ENCODE measurements at places on chromosomes 11 and 22.

- no peak for DNase-seq
Observed at GRCh38 chr11:131644204-131644795, 273.9 kb downstream of the NTM start.

DNA sequence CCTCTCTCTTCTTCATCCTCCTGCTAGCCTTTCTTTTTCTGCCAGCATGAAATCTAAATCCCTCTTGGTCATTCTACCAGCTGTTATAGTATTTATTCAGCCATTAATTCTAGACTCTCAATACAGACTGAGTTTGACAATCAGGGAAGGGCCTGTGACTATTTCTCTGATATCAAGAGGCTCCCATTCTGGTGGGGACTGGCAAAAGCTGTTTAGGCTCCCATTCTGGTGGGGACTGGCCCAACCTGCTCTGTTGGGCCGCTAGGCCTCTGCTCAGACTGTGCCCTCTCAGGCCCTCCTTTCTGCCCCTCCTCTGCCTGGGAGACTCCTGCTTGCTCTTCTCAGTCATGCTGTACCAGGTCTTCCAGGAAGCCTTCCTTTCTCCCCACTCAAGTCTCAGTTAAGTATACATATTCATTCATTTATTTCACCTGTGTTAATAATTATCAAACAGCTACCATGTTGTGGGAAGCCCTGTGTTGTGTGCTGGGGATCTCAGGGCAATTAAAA is 323.7 kb upstream of the NARS2 start:
- no peak for DNase-seq

DNA sequence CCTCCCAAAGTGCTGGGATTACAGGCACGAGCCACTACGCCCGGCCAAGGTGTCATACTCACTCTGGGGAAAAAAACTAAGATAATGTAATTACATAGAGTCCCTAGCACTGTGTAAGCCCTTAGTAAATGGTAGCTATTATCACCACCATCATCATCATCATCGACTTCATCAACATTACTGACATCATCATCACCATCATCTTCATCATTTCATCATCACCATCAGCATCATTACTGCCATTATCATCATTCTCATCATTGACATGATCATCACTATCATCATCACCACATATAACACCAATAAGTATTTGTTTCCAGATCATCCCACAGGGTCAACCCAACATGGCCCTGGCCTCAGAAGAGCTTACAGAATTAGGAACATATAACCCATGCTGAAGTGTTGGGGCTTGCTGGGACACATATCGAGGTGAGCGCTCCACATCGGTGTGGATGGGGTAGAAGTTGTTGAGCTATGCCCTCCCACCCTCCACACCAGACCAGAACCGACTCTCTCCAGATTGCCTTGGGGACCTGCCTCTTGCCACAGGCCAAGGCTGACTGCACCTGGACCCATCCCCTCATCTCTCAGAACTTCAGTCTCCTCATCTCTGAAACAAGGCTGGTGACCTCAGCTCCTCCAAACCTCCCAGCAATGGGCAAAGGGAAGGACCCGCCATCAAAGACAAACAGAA is 14.7 kb upstream of the CD5 start:
- DNase-seq = no peak

- no peak for DNase-seq
Observed at GRCh38 chr11:69578167-69578566, 62.8 kb upstream of the CCND1 start.

- peak; percentile 45 for DNase-seq
Observed at GRCh38 chr11:94781837-94782236, 13.7 kb downstream of the AMOTL1 start.

GRCh38 chr11:133929401-133930052 is 27.2 kb downstream of the IGSF9B start:
- no peak for DNase-seq

- no peak for DNase-seq
Observed at GRCh38 chr11:2549876-2550605, 105.2 kb downstream of the KCNQ1 start.

GRCh38 chr22:38923463-38924346 is 33.7 kb upstream of the APOBEC3A start:
- peak; percentile 13 for DNase-seq
